ENCODE measurements at places on chromosomes 11 and 22.

- no peak for DNase-seq
Observed at GRCh38 chr22:38967451-38968450, 10.3 kb downstream of the APOBEC3A start.

DNA sequence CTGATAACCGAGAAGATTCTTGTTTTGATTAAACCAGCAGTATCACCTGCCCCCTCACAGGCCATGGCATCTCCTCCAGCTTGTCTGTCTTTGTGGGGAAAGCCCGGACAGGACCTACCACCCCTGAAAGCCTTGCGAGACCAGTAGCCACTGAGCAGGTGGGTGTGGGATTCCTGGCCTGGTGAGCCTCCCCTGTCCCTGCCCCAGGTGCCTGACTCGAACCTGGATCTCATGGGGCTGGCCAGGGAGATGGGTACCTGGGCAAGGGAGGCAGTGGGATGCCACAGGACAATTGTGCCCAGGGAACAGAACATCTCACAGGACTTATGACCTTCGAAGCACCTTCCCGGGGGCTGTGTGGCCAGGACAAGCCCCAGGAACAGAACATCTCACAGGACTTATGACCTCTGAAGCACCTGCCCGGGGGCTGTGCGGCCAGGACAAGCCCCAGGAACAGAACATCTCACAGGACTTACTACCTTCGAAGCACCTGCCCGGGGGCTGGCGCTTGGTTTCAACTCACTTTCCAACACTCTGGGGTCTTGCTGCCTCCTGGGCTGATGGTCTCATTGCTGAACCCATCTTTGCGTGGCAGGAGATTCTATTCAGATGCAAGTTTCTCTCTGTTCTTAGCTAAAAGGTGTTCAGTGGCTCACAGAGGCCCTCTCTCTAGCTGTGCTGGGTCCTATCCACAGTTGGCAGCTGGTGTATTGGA lies 854.5 kb downstream of the BRD1 start:
- no peak for DNase-seq

DNA sequence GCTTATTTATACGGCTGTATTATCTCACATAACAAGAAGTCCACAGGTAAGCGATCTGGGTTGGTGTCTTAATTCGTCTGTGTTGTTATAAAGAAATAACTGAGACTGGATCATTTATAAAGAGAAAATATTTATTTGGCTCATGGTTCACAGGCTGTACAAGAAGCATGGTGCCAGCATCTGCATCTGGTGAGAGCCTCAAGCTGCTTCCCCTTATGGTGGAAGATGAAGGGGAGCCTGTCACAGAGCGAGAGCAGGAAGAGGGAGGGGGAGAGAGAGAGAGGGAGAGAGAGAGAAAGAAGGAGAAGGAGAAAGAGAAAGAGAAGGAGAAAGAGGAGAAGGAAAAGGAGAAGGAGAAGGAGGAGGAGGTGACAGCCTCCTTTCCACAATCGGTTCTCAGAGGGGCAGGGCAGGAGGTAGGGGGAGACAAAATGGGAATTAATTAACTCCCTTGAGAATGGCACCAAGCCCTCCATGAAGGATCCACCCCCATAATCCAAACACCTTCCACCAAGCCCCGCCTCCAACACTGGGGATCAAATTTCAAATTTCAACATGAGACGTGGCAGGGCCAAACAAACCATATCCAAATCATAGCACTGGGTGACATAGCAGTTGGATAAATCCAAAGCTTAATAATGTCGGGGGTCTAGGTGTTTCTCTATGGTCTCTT lies 15.0 kb upstream of the TRIM44 start:
- no peak for DNase-seq

GRCh38 chr11:103585911-103586310 lies 450.5 kb upstream of the DDI1 start:
- no peak for DNase-seq

- DNase-seq, result no peak
Observed at GRCh38 chr11:34464591-34465051, 25.9 kb downstream of the CAT start.

DNA sequence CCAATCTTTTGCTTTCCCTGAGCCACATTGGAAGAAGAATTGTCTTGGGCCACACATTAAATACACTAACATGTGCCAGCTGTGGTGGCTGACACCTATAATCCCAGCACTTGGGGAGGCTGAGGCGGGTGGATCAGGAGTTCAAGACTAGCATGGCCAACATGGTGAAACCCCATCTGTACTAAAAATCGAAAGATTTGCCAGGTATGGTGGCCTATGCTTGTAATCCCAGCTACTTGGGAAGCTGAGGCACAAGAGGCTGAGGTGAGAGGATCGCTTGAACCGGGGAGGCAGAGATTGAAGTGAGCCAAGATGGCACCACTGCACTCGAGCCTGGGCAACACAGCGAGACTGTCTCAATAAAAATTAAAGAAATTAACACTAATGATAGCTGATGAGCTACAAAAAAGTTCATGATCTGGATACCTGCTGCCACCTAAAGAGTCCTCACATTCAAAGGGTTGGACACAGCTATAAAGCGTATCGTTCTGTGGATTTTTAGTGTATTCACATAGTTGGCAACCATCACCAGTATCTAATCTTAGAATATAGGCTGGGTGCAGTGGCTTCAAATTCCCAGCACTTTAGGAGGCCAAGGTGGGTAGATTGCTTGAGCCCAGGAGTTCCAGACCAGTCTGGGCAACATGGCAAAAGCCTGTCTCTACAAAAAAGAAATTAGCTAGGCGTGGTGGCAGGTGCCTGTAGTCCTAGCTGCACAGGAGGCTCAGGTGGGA lies 3.4 kb upstream of the LDHC start:
- DNase-seq, result no peak

- DNase-seq, result no peak
Observed at GRCh38 chr11:11125618-11126017, 227.4 kb downstream of the CSNK2A3 start.

DNA sequence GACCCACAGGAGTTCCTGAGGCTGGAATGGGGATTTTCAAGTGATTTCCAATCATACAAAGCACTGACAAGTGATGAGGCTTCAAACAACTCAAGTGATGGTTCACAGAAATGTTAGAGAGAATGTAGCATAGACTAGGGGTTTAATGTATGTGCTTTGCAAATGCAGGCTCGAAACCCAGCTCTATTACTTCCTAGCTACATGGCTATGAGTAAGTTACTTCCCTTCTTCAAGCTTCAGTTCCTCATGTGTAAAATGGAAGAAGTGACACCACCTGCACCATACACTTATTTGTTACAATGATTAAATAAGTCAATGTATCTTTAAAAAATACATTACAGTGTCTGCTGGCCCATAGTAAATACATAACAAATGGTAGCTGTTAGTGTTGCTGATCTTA lies 139.8 kb downstream of the CCDC81 start:
- no peak for DNase-seq

- DNase-seq, result no peak
Observed at GRCh38 chr22:37213218-37213855, 1.1 kb upstream of the SSTR3 start.

DNA sequence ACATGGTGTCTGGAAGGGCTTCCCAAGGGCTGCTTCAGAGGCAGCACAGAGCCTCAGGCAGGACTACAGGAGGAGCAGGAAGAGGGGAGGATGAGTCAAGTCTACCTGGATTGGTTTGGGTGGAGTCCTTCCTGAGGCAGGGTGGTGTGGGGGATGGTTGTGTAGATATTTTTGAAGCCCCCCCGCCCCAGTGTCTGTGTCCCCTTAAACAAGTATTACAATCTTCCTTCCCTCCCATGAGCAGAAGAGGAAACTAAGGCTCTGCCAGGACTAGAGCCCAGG lies 34.7 kb upstream of the FCHSD2 start:
- no peak for DNase-seq
